Stimulated activated CD4-positive, alpha-beta T cell treated with anti-CD3 and anti-CD28 coated beads, Interleukin-4, amount 100 ng/mL, for 1 hour (primary cell): ENCODE measurements at places on chromosomes 11 and 22.

GRCh38 chr22:17336061-17336460 is 33.2 kb upstream of the CECR2 start:
- no peak for DNase-seq

GRCh38 chr11:78228467-78228866 is 39.7 kb downstream of the USP35 start:
- DNase-seq = no peak

DNA sequence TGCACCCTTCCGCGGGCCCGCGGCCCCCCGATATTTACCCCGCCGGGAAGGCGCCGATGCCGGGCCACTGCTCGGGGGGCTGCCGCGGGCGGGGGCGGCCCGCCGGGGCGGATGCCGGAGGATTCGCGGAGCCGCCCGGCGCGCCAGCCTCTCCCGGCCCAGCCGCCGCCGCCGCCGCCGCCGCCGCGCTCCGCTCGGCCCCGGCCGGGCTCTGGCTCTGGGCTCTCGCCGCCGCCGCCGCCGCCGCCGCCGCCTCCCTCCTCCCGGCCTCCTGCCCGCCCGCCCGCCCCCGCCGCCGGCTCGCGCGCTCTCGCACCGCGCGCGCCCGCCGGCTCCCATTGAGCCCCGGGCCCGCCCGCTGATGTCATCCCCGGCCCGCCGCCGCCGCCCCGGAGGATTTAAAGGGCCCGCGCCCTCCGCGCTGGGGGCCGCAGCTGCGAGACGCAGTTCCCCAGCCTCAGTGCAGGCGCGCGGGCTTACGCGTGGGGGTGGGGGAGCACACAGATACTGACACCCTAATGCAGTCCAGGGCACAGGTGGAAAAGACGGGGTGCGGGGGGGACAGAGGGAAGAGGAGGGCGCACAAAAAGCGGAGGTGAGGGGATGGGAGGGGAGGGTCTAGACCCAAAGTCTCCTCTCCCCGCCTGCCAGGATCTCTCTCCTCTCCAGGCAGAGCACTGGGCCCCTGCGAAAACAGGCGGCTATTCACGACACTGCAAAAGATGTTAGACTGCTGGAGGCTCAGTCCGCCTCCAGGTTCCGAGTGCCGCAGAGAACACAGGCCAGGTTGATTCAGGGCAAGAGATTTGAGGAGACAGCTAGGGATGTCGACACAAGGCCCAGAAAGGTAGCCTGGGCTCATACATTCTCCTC is at the start of gene CSNK1E:
CSNK1E (minus strand) TSS at position 312 of the 873 bp plus-strand sequence. CDS start 3,276 bp downstream, outside the sequence.
- DNase-seq = peak; percentile 76

DNA sequence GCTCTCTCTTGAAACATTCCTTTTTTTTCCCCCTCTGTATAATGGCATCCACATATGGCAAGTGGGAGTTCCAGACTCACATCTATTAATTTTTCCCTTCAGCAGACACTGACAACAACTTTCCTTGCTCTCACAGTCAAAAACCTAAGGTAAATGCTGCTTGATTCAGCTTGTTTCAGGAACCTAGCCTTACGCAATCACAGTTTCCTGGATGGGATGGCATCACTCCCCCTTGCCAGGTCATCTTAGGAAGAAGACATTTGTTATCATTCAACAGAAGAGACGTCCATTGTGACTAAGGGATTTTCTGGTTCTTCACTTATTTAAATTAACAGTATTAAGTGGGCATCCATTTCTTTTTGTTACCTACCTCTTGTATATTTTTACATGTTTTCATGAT is 112.0 kb upstream of the PDGFD start:
- DNase-seq = no peak

DNA sequence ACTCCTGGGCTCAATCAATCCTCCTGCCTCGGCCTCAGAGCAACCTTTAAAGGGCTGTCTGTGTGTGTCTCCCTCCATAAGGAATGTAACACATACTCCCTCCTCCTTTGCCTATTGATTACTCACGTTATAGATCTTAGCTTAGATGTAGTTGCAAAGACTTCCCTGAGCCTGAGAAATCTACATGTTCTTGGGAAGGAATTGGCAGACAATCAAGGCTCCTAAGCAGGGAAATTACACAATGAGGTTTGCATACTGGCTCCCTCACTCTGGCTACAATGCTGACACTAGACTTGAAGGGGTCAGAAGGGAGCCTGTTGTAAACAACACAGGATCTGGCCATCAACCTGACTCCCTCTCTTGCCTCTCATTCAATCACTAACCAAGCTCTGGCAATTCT is 5.2 kb upstream of the OLFML1 start:
- DNase-seq = no peak

DNA sequence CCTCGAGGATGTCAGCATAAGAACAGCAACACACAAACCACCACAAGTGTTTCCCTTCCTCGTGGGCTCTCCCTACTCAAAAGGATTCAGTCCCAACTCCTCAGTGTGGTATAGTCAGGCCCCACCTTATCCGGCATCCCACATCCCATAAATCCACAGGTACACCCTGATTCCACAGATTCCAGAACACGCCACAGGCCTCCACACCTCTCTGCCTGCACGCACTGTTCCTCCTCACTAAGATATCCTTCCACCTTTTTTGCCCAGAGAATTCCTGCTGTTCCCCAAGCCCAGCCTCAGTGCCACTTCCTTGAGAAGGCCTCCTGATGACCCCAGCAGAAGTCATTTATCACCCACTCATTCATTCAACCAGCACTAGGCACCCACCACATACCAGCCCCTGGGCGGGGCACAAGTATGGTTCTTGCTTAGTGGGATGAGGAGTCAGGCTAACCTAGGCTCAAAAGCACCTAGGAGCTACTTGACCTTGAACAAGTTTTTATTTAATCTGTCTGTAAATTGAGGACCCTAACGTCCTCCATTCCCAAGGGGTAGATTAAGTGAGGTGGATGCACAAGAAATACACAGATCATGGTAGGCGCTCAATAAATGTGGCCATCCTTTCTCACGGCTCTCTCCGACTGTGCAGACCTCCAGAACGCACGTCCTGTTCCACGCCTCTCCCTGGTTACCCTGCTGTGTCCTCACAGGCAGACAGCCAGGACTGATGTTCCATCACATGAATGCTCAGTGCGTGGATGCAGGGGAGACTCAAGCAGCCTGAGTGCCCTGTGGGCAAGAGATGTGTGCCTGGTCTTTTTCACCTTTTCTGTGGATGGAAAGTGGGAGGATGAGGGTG is 2.1 kb upstream of the KCNJ4 start:
- no peak for DNase-seq

DNA sequence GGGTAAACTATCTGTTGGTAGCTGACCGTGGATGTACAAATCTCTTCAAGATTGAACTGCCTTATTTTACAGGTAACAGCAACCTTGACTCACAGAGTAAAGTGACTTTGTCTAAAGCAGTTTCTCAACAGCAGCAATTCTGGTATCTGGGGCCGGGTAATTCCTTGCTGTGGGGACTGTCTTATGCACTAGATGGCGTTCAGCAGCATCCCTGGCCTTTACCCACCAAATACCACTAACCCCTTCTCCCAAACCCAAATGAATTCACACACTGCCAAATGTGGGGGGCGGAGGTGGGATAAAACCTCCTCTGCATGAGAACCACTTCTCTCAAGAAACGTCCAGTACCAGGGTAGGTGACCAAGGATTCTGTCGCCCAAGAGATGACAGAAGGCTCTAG is 1.7 kb upstream of the INCENP start:
- DNase-seq = no peak
